NCI-H2107 (cell line): ENCODE measurements at places on chromosomes 7 and 10.

- DNase-seq: no peak
These were observed 81.5 kb downstream of the GALNT11 start for GRCh38 chr7:152106990-152107389.

GRCh38 chr7:151339651-151340382 lies 1.8 kb upstream of the NUB1 start:
- DNase-seq: no peak

DNA sequence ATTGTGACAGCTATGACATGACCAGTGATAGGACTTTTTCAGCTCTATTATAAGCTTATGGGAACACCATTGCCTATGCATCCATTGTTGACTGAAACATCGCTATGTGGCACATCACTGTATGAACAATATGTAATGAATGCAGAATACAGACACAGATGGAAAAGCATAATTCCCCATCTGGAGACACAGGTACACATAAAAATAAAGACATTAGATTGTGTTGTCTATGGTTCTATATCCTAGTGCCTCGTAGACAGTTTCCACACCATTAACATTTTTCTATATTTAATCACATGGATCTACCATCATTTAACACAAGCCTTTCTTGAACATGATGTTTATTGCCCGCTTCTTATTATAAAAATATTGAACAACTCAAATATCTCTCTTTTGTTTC lies 96.3 kb upstream of the STK17A start:
- DNase-seq: no peak

DNA sequence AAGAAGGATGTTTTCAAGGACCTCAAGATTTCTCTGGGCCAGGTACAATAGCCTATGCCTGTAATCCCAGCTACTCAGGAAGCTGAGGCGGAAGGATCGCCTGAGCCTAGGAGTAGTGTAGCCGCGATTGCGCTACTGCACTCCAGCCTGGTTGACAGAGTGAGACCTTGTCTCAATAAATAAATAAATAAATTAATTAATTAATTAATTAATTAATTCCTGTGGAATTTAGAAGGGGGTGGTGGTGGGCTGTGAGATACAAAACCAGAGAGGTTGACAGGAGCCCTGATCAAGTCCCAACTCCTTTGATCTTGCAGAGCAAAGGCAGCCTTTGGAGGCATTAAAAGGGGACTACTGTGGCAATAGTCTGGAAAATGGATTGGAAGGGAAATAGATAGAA lies 39.3 kb upstream of the NRF1 start:
- DNase-seq: no peak

DNA sequence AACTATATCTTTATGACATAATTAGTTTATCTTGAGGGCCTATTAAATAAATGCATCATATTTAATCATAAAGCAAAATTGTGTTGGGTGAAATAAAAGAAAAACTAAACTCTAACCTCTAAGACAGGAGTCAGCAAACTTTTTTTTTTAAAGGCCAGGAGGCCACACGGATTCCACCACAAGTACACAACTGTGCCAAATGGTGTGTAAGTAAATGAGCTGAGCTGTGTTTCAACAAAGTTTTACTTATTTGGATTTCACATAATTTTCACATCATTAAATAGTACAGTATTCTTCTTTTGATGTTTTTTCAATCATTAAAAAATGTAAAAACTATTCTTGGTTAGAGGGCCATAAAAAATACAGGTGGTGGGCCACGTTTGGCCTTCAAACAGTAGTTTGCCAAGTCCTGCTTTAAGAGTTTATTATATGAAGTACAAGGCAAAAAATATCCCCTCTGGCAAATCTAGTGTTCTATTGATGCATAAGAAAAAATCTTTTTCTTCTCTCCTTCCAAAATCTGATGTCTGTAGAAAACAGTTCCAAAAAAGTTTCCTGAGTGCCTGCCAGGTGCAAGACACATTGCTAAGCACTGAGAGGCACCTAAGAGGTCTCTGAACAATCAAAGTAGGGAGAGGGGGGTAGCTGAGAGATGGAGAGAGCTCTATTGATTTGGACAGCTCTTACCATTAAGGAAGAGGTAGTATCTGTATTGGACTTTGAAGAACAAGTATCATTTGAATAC lies 26.5 kb upstream of the SPOCK2 start:
- DNase-seq: no peak

DNA sequence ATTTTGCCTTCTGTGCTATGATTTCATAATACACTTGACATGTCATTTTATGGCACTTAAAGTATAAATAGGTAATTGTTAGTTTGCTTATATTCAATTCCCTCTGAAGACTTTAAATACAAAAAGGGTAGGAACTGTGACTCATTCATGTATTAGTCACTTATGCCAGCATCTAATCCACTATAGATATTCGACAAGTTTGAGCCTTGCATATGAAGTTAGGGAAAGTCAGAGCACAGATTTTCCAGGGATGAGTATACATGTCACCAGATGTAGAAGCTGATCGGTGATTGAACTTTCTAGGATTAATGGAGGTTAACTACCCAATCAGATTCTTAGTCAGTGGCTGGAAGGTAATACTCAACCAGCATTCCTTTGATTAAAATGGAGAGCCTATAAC lies 1321.5 kb downstream of the XPNPEP1 start:
- no peak for DNase-seq

- DNase-seq: no peak
These were observed 17.9 kb upstream of the CLEC2L start for GRCh38 chr7:139505563-139505962.

GRCh38 chr10:13871011-13871410 lies 284.2 kb downstream of the PRPF18 start:
- DNase-seq: no peak

DNA sequence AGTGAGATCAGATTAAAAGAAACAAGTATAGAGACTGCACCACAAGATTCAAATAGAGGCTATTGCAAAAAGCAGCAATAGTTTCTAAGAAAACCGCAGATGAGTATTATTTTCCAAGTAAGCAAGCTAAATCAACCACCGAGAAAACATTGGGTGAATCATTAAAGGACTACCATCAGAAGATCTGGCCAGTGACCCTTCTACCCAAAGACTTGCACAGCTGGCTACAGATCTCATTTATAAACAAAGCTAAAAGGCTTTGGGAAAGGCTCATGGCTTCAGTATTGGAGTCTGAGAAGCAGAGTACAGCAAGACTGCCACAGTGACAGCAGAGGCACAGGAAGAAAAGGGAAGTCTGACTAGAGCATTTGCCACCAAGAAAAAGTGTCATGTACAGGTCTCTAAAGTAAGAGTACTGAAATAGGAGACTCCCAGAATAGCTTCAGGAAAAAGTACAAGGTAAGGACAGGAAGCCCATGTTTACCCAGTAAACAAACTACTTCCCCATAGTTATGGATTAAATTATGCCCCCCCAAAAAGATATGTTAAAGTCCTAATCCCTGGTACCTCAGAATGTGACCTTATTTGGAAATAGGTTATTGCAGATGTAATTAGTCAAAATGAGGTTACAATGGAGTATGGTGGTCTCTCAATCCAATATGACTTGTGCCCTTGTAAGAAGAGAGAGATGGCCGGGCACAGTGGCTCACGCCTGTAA lies 19.0 kb downstream of the STEAP1 start:
- no peak for DNase-seq

- DNase-seq: no peak
These were observed 237.2 kb downstream of the MGMT start for GRCh38 chr10:129704225-129704624.

DNA sequence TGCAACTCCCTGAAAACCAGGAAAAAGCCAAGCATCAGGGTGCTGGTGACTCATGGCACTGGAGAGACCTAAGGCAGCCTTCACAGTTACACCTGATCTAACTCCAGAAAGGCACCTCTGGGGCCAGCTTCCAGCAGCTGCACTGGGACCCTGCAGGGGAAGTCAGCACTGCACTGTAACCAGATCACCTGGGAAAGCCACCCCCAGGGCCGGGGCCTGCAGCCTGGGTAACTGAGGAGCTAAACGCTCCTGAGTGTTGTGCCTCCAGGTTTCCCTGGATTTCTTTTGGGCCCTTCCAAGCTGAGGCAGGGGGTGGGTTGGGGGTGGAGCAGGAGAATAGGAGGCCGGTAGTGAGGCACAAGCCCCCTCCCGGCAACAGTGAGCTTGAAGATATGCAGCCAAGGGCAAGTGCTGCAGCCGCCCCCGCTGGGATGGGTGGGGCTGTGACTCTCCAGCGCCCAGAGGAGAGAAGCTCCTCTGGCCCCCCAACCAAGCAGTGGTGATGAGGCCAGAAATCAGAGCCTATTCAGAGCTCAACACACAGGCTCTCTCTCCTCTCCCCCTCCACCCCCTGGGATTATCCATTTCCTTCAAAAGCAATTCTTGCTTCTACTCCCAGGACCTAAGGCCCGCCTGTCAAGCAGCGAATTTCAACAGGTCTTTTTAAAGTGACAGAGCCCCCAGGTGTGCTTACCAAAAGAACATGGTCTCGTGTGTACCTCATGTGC lies 2.6 kb downstream of the CXCL12 start:
- no peak for DNase-seq

- DNase-seq: no peak
These were observed 4.1 kb upstream of the ARHGAP22 start for GRCh38 chr10:48608976-48609375.

DNA sequence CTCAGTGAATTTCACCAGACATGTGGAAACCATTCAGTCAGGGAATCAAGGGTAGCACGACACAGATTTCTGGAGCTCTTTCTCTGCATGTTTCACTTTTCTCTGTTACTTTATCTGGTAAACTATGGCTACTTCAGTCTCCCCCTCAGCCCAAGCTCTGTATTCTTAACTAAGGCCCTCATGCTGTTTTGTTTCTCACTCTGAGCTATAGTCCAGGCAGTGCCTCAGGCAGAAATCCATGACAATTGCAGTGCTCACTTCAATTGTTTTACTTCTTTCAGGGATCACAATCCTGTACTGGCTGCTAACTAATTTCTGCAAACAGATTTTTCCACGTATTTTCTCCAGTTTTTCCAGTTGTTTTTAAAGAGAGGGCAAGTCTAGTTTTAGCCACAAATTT lies 1599.9 kb upstream of the LRRTM3 start:
- DNase-seq: no peak

- no peak for DNase-seq
These were observed 258.5 kb upstream of the FERD3L start for GRCh38 chr7:19403691-19404090.

DNA sequence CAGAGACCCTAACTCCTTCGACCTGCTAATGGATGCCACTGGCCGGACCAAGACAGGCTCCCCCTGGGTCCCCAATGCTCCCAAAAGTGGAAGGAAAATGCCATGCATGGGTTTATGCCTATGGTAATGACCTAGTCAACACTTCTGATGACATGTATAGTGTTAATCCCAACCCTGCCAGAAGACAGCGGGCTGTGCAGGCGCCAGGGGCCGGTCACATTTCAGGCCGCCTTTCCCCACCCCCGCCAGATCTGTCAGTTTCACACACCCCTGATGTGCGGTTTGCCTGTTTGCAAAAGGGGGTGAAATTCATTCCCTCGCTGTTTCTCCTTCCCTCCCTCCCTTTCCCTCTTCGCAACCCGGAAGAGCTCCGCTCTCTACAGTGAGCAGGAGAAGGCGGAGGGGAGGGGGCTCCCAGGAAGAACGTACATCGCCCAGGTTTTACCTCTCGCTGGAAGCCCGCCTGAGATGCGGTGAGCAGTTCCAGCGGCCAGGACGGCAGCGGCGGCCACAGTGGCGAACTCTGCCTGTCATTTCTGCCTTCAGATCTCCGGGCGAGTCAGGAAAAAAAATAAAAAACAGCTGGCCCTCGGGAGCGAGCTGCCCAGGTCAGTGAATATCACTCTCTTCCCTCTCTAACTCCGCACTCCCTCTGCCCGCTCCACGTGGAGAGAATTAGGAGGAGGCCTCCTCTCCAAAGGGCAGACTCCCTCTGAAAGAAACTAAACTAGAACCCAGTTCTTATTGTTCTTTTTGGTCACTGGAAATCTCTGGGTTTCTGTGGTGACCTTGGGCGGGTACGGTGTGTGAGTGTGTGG lies 9.4 kb upstream of the GATA3 start:
- DNase-seq: no peak

DNA sequence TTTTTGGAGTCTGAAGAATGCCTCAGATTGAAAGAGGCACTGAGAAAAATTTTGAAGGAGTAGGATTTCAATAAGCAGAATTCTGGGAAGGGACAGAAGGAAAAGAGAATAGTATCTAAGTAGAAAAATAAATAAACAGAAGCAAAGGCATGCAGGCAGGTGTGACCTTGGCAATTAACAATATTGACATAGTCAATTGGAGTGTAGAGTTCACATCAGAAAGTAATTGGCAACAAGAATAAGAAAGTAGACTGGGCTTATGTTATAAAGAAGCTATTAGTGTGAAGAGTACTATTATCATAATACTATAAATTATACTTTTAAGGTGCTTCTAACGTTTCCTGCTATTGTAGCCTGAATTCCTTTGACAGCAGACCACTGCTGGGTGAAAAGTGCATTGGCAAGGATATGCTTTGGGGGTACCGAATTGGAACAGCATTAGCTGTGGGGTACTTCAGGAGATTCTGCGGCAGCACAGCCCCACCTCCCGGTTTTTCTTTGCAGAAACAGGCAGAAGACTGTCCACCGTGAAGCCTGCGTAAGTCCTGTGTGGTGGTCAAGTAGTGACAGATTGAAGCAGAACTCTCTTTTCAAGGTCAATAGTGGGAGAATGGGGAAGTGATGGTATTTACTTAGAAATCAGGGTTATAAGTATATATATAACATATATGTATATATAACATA lies 357.0 kb downstream of the THSD7A start:
- no peak for DNase-seq

DNA sequence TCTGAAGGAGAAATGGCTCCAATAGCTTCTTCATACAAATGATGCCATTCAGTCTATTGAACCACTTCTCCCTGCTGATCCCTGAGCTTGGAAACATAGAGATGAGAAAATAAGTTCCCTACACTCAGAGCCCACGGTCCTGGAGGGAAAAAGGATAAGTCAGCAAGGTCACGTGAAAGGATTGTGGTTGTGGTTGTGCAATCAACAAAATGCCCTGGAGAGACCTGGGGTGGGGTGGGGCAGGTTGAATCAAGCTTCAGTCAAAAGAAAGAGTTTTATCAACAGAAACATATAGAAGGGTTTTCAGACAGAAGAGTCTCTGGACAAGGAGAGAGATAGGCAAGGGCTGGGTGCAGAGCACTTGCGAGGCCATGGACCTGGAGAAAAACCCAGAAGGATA lies 30.1 kb downstream of the C10orf90 start:
- DNase-seq: no peak

- DNase-seq: no peak
These were observed 235.0 kb upstream of the PLPP4 start for GRCh38 chr10:120221873-120222485.

DNA sequence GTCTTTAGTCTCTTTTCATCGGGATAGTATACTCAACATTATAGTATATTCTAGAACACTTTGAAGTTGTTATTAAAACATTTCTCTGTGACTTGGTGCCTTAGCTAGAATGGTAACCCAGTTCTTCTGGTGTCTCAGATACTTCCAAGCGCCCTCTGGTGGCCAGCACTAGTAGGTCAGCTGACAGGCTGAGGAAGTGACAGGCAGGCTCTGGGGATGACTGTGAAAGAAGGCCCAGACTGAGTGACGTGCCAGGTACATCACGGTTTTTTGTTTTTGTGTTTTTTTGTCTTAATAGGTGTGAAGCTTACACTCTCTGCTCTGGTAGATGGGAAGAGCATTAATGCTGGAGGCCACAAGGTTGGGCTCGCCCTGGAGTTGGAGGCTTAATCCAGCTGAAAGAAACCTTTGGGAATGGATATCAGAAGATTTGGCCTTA lies 5.1 kb downstream of the COMTD1 start:
- DNase-seq: peak; percentile 62
